ENCODE measurements at places on chromosomes 5 and 9.

GRCh38 chr9:33142535-33142934, 24.6 kb downstream of the B4GALT1 start:
- no peak for DNase-seq

GRCh38 chr5:173858021-173858669, 30.0 kb upstream of the CPEB4 start:
- DNase-seq = no peak

DNA sequence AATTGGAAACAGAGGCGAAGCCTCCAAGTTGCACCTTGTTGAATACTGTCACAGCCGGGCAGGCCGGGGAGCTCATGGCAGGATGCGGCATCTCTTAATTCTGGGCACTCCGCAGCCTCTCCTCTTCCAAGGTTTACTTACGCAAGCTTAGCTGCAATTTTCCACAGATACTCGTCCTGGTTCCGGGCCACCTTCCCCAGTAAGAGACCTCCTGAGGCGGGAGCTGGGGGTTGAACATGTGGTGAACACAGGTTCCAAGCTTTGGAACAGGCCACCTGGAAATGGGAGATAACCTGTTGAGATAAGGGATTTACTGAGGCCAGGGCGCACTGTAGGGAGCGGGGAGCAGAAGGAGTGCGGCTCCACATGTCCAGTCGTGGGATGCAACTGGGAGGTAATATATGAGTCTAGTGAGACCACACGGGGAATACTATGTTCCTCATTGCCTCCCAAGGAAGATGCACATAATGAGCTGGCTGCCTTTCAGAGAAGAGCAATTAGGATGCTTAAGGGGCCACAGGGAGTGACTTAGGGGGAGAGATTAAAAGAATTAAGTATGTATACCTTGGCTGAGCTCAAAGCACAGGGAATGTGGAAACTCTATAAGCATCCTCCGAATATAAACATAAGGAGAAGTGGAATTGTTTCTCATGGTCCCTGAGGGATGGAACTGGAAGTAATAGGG, 335.2 kb downstream of the CWC27 start:
- DNase-seq = no peak

GRCh38 chr5:54981928-54982327, 3.5 kb downstream of the ESM1 start:
- no peak for DNase-seq

GRCh38 chr5:34841816-34842215, 2.9 kb downstream of the TTC23L start:
- DNase-seq = no peak

- no peak for DNase-seq
Measured at GRCh38 chr5:140296289-140296688, 6.6 kb downstream of the PFDN1 start.

- DNase-seq = peak; percentile 58
Measured at GRCh38 chr9:34628656-34629490, at the start of gene ARID3C. Gene ARID3C (minus strand): TSS chr9:34629066. CDS start chr9:34628014, 1,052 bp downstream.

DNA sequence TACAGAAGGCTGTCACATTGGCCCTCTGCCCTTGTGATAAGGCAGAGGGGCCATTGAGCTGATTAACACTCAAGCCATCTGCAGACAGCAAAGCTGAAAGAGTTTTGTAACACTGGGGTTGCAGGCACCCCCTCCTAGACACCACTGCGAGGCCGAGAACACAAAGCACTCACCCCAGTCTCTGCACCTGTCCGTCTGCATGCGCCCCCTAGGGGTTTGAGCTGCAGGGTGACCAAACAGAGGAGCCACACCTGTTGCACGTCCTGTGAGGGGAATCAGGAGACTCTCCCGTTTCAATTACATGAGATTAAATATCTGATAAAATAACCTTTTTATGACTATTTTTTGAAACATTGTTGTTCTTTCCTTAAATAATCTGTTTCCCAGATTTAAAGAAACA, 1180.4 kb downstream of the CDH9 start:
- DNase-seq = no peak

DNA sequence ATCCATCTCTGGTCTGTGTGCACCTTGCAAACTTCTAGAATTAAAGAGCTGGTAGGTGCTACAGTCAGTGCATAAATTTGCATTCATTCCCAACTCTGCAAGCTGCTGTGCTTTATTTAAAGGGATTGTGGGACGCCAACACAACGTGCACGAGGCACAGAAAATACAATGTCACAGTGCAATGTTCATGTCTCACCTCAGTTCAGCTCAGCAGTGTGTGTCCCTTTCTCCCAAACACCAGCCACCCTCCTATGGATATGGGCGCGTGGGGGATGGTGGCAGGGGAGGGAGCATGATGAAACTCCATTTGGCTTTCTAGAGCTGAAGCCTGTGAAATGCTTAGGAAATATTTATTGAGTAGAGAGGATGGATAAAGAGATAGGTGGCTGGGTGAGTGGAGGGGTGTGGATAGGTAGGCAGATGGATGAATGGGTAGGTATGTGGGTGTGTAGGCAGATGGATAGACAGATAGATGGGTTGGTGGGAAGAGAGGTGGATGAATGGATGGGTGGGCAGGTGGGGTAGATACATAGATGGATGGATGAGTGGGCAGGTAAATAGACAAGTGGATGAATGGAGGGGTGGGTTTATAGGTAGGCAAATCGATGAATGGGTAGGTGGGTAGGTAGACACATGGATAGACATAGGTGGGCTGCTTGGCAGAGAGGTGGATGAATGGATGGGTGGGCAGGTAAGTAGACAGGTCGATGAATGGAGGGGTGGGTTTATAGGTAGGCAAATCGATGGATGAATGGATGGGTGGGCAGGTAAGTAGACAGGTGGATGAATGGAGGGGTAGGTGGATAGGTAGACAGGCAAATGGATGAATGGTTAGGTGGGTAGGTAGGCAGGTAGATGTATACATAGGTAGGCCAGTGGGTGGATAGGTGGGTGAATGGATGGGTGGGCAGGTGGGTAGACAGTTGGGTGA, 92.7 kb upstream of the FCN2 start:
- no peak for DNase-seq

- no peak for DNase-seq
Measured at GRCh38 chr5:121497176-121497575, 354.5 kb upstream of the FTMT start.

DNA sequence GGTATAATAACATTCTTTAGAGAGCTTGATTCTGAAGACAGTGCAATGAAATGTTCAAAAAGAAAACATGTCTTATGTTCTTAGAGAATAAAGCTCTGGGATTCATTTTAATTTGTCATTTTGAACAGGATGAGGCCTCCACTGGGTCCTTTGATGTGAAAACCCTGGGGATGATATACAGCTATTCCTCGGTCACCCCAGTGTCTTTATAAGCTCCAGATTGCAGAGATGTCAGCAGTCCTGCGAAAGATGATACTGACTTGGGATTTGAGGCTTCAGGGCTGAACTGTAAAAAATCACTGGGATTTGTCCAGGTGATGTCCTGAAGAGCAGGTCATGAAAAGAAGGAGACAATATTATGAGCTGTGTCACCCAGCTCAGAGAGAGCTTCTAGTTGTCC, 529.7 kb upstream of the ZNF608 start:
- no peak for DNase-seq

GRCh38 chr9:76219560-76220151, 174.6 kb downstream of the RFK start:
- no peak for DNase-seq
